CMK (cell line): ENCODE measurements at places on chromosomes 16 and 17.

GRCh38 chr17:50064253-50065001 lies 8.5 kb downstream of the ITGA3 start:
- no peak for DNase-seq

GRCh38 chr16:53456625-53457024 lies 22.4 kb downstream of the RBL2 start:
- DNase-seq = peak; percentile 46

DNA sequence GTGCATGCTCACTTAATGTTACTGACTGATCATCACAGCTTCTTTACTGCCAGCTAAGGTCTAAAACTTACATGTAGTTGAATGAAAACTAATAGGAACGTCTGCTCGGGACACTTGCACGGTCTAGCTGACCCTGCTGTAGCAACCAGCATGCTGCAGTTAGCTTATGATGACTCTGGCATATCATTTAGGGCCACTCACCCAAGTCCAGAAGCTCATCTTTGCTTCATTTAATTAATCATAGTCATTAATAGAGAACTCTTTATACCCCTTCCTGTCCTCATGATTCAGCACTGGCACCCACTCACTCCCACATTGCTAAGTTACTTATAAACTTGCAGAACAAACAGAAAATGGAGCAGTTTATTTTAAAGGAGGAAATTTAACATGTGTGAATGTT lies 136.3 kb downstream of the NLK start:
- DNase-seq = no peak

- no peak for DNase-seq
Observed at GRCh38 chr16:1206786-1207185, 18.3 kb downstream of the TPSG1 start.

GRCh38 chr16:5461141-5461540 lies 363.5 kb upstream of the EEF2KMT start:
- DNase-seq = no peak

- no peak for DNase-seq
Observed at GRCh38 chr16:88697831-88698615, 8.2 kb downstream of the RNF166 start.

GRCh38 chr17:57114085-57114673 lies 29.1 kb downstream of the AKAP1 start:
- DNase-seq = peak; percentile 26

- DNase-seq = no peak
Observed at GRCh38 chr17:64337676-64338075, 53.0 kb downstream of the PECAM1 start.

DNA sequence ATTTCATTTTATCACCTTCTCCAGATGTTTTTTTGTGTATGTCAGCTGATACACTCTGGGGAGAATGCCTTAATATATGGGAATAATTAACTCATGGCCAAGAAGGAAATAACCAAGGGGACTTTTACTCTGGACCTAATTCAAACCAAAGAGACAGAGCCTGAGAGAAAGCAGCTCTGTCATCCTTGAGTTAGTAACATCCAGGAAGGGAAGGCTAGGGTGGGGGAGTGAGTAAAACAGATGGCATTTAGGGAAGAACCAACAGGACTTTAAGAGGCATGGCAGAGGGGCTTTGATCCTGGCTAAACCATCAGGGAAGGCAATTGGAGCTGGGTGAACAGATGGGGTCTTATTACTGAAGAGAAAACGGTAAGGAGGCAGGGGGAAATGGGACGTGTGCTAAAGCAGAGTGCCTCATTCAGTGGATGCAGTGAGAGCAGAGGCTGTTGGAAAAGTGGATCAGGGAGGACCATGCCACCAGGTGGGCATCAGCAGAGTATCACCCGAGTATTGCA lies 2.5 kb upstream of the SMPD3 start:
- DNase-seq = no peak

DNA sequence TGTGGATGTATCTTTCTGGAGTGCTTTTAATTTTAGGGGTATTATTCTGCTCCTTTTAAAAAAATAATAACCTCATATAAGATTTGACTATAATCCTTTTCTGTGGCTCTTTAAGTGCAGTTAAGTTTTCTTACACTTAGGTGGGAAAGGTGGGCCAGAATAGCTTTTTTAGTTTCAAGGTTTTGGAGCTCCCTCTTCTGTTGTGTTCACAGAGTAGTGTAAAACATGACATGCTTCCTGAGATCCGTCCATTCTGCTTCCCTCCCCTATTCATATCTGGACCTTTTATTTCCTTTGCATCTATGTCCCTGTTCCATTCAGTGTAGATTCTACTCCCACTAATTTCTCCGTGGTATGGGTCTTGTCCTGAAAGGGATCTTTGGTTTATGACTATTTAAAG lies 12.8 kb downstream of the LRRC36 start:
- DNase-seq = no peak

DNA sequence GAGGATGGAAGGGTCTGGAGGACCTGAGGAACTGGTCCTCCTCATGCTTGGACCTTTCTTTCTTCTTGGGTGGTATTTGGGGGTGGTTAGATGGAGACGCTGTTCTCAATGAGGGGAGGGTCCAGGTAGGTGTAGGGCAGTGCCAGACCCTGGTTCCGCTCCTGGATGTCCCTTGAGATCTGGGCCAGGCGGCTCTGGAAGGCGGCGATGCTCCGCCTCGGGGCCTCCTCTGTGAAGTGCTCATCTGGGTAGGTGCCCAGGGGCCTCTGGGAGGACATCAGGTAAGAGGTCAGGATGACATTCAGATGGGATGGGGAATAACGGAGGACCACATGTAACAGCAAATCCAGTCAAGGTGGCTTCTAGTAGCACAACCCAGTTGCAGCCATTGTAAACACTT lies 9.0 kb upstream of the ALOX12B start:
- DNase-seq = no peak

- DNase-seq = no peak
Observed at GRCh38 chr17:31699281-31699680, 159.8 kb downstream of the COPRS start.

DNA sequence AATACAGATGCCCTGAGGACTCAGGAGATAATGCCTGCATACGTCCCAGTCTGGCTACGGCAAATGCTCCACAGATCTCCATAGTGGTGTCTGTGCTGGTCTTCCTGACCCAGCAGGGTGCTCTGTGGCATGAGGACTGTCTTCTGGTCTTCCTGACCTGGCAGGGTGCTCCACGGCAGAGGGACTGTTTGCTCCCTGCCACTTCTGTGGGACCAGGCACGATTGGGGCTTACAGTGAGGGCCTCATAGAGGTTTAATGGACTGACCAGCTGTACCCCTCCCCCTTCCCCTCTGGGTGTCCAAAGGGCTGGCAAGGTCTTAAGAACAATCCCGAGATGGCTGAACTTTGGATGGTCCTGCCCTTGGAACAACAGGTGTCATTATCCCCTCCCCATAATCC lies 123.1 kb downstream of the C16orf78 start:
- DNase-seq = no peak

GRCh38 chr16:85579923-85580580 lies 33.1 kb upstream of the GSE1 start:
- no peak for DNase-seq

GRCh38 chr16:78961464-78961863 lies 639.1 kb downstream of the MAF start:
- no peak for DNase-seq

DNA sequence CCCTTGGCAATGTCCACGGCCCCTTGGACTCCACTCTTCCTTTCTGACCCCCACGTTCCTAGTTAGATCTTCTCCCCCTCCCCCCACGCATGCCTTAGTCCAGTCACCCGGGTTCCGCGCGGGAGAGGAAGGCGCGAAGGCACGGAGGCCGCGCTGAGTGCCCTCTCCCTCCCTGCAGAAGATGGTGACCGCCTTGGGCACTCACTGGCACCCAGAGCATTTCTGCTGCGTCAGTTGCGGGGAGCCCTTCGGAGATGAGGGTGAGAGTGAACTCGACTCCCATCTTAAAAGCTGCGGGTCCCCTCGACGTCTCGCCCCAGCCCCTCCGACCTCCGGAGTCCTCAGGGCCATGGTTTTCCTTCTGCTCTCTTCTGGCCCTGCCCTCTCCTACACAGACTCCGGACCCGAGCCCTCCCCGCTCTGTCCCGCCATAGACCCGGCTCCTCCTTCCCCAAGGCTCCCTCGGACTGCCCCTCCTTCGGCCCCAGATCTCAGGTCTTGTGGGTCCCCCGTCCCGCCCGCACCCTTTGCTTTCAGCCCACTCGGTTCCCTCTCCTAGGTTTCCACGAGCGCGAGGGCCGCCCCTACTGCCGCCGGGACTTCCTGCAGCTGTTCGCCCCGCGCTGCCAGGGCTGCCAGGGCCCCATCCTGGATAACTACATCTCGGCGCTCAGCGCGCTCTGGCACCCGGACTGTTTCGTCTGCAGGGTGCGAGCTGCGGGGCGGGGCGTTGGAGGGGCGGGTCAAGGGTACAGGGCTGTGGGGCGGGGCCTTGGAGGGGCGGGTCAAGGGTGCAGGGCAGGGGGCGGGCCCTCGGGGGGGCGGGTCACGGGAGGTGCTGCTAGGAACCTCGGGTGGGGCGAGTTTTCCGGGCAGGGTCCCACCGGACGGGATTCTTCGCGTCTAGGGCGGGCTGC lies 4.6 kb downstream of the TGFB1I1 start:
- no peak for DNase-seq

- DNase-seq = peak; percentile 8
Observed at GRCh38 chr17:12256380-12256995, 235.8 kb downstream of the MAP2K4 start.

DNA sequence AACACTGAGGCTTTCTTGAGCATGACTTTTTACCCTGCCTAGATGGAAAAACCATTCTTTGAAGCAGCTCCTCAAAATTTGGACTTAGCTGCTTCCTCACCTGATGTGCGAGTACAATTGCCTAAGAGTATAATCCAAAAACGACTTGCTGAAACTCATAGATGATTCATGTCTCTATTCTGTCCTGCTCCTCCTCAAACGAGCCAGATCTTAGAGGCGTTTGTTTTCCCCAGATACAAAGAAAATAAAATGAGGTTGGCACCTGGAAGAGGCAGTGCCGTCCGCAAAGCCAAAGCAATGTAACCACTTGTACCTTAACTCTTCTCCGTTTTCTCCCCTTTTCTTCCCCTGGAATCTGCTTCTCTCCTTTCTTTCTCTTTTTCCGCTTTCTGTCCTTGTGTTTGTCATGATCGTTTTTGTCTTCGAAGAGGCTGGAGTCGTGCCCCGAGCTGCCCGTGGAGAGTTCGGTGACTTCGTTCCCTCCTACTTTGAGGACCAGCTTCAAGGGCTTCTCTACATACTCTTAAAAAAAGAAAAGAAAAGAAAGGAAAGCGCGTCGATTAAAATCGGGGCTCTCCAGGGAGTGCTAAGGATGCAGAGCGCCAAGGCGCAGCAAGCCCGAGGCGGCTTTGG lies 895 bp downstream of the BRD7 start:
- DNase-seq = no peak

DNA sequence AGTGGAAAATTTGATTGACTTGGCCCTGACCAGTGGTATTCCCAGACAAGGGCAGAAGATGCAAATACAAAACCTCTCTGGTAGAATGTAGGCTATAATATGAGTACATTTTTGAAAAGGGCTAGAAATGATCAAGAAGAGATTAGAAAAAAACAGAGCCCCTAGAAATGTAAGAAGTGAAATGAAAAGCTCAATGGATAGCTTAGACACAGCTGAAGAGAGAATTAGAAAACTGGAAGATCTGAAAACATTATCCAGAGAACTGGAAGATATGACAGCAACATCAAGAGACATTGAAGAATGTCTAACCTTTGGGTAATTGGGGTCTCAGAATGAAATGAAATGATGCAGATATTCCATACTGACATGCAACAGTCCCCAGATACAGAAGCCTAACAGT lies 105.2 kb upstream of the ZNF750 start:
- DNase-seq = no peak

GRCh38 chr16:3880623-3881498 lies at the start of gene CREBBP:
CREBBP (minus strand) TSS chr16:3880713; CDS start chr16:3879916, 797 bp downstream.
- DNase-seq = peak; percentile 76

DNA sequence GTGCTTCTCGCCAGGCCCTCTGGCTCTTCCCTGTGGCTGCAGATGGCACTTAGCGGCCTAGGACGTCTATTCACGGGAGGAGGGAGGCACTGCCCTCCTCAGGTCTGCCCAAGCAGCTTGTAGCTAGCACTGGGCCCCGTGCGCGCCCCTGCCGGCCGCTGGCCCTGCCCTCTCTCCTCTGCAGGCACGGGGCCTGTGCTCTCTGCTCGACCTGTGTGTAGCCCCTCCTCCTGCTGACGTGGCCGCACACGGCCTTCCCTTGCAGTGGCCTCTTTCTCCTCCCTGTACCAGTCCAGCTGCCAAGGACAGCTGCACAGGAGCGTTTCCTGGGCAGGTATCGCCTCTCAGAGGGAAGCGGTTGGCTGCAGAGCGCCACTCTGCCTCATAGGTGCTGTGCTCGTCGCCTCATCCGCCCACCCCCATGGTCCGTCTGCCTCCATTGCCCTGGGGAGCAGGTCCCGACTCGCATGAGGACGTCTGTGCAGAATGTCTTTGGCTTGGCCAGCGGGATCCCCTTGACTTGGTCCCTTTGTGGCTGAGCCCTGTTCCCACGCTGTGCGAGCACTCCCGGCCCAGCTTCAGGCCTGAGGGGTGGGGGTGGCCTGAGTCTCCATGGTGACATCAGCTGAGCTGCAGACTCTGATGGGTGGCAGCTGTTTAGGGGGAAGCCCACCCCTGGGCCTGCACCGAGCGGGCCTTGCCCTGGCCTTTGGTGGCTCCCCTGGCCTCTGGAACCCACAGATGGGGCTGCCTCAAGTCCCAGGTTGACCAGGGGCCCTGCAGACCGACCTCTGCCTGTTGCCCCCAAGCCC lies 34.6 kb downstream of the TSC2 start:
- DNase-seq = no peak

GRCh38 chr17:43628089-43628650 lies 33.6 kb downstream of the MEOX1 start:
- no peak for DNase-seq

DNA sequence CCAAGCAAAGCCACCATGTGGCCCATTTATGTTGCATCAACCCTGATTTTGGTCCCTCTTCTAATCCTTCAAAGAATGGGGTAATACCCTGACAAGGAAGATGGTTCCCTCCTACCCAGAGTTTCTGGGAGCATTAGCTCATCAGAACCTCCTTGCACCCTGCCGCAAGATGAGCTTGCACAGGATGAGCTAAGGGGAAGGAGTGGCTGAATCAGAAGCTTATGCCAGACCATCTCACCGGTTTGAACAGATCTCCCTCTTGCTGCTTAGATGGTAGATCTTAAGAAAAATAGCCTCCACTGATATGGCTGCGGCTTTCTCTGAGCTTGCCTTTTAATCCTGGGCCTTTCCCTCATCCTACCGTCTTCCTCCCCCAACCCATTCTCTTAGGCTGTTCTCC lies 175.1 kb downstream of the SOX9 start:
- DNase-seq = no peak

GRCh38 chr17:67974185-67974584 lies 22.1 kb downstream of the C17orf58 start:
- DNase-seq = no peak
